ENCODE measurements at places on chromosomes 13 and 19.
A peak's percentile ranks its signal among the peaks of the same experiment; 100 is the strongest.

- DNase-seq = no peak
These were observed 6.1 kb downstream of the STK11 start for GRCh38 chr19:1211494-1212234.

DNA sequence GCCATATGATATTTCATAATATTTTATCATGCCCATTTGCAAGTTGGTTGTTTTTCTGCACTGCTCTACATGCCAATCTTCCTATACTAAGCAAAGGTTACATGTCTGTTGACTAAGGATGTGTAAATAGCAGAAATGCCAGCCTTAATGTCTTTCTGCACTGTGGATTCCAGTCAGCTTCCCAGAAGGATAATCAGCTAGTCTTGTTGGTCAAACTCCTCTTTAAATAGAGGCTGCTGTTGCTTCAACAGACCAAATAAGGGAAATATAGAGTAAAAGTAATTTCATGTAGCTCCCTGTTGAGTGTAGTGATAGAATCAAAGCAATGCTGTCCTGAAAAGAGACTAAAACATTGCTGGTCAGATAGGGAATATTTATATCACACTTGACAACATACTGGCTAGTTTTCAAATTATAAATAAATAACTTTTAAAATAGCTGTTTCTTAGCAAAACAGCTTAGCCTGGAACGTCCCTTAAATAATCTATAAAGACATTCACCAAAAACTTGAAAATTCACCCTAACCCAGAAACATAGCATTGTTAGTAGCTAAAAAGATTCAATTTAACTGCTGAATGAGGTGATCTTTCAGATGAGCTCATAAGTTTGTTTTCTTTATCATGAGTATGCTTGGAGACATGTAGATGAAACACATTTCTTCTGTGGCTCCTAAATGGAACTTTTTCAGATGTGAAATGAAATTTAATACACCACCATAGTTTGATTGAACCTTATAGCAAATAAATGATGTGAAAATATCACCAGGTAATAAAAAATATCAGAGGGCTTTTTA, 56.6 kb downstream of the FRY start:
- DNase-seq = no peak

- no peak for DNase-seq
These were observed 21.3 kb upstream of the WDR18 start for GRCh38 chr19:962683-963400.

GRCh38 chr13:78609464-78610205, 6.3 kb upstream of the POU4F1 start:
- peak; percentile 41 for DNase-seq

DNA sequence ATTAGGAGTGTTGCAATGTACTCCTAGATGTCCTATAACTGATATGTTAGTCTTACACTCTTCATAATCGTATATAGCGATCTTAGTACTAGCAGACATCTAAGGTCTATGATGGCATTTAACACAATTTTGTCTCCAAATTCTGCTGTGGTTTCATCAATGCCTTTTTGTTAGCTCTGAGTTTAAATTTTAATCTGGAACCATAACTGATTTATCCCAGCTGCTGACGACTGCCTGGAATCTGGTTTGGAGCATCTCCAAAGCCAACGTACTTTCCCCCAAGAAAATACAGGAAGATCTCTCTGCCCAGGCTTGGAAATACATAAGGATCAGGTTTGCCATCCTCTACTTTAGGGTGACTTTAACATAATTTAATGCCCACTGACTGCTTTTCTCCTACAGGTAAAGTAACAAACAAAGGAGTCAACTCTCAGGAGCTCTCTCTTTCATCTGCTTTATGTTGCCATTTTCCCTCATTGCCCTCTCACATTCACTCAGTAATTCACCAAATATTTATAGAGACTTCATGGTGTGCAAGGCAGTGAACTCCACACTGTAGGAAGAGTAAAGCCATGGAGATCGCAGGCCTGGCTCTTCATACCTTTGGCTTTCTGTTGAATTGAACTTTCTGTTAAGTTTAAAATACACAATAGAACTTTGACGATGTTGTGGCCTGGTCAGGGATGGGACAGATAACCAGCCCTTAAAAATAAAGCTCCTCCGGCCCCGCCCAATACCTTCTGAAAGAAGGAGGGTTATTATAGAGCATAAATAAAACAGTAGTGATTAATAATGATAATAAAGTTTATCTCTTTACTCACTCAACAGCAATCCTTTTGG, 23.3 kb upstream of the SPART start:
- no peak for DNase-seq

DNA sequence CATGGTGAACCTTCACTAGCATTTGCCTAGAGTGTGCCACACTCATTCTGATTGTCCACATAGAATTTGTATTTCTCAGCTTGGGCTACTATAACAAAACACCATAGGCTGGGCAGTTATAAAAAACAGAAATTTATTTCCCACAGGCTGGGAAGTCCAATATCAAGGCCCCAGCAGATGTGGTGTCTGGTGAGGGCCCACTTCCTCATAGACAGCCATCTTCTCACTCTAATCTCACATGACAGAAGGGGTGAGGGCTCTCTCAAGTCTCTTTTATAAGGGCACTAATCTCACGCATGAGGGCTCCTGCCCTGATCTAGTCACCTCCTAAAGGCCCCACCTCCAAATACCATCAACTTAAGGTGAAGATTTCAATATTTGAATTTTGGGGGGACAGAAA, 53.6 kb downstream of the LRRC63 start:
- DNase-seq = no peak

DNA sequence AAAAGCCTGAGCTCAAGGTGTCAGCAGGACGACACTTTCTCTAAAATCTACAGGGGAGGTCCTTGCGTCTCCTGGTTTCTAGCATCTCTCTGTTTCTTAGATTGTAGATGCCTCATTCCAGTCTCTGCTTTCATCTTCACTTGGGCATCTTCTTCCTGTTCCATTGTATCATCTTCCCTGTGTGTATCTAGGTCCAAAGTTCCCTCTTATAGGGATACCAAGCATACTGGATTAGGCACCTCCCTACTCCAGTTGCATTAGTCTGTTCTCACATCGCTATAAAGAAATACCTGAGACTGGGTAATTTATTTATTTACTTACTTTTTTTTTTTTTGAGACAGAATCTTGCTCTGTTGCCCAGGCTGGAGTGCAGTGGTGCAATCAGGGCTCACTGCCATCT, 91.3 kb upstream of the ABCC4 start:
- DNase-seq = no peak

- DNase-seq = no peak
These were observed 76.9 kb downstream of the ING1 start for GRCh38 chr13:110790371-110790770.

DNA sequence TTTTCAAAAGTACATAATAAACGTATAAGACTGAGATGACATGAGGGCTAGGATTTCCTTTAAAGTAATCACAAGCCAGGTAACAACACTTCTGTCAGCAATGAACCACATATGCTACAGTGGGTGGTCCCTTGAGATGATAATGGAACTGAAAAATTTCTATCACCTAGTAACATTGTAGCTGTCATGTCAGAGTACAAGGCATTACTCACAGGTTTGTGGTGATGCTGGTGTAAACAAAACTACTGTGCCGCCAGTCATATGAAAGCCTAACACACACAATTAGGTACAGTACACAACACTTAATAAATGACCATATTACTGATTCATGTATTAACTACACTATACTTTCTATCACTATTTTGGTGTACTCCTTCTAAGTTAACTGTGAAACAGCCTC, 36.8 kb downstream of the MIPEP start:
- DNase-seq = no peak

- DNase-seq = no peak
These were observed 117.1 kb downstream of the TSHZ3 start for GRCh38 chr19:31232180-31232579.

Data from NCI-H187 (cell line).